ENCODE measurements at places on chromosomes 4 and X. TPM values are rescaled to one million over a fixed set of nuclear protein-coding genes. Genes with fewer than 3 reads are reported as not detected.

Gene CT45A3
- total RNA-seq: not detected

Gene CCDC158
- total RNA-seq: not detected

Gene ARHGAP6
- 0.30 TPM for total RNA-seq

Gene GRPEL1
- total RNA-seq: 55.8 TPM

Gene HTN1
- total RNA-seq: not detected

Gene RIPPLY1
- total RNA-seq: not detected

Gene ETDA
- not detected for total RNA-seq

Gene KCND1
- total RNA-seq: 5.6 TPM

Gene AWAT2
- not detected for total RNA-seq

Gene TMEM156
- total RNA-seq: 0.59 TPM

Gene ADAM29
- total RNA-seq: not detected

Gene TAF1
- 24.8 TPM for total RNA-seq

Gene DUX4
- total RNA-seq: not detected

Gene SLC39A8
- total RNA-seq: 5.6 TPM

Gene GYG2
- total RNA-seq: 16.3 TPM

Gene CCDC149
- 10.2 TPM for total RNA-seq

Gene NUDT11
- total RNA-seq: 12.7 TPM

Gene IL1RAPL1
- 0.16 TPM for total RNA-seq

Gene GPR143
- 1.8 TPM for total RNA-seq

Gene MAGEA2
- total RNA-seq: 6.1 TPM

Gene ARHGAP36
- total RNA-seq: not detected

Gene ITIH6
- total RNA-seq: not detected

Gene SLC9B1
- 0.36 TPM for total RNA-seq

Gene MMRN1
- total RNA-seq: 0.17 TPM

Gene ADH1A
- not detected for total RNA-seq

Gene CT83
- total RNA-seq: not detected

Gene CPZ
- total RNA-seq: 6.3 TPM

Gene HHIP
- total RNA-seq: 4.0 TPM

Gene SSX4
- not detected for total RNA-seq

Gene SLITRK2
- not detected for total RNA-seq

Gene PABPC1L2B
- not detected for total RNA-seq

Gene DCHS2
- 0.36 TPM for total RNA-seq

Gene FAM156B
- total RNA-seq: 19.4 TPM

Gene ASB12
- 0.16 TPM for total RNA-seq

Gene FGF5
- 2.1 TPM for total RNA-seq

Gene GAGE12C
- not detected for total RNA-seq

Gene NIPAL1
- total RNA-seq: 3.8 TPM

Gene CHIC1
- 11.9 TPM for total RNA-seq

Gene AFF2
- total RNA-seq: 8.9 TPM

Gene BGN
- 87.7 TPM for total RNA-seq

Gene ANKRD17
- total RNA-seq: 91.9 TPM

Gene MAGED4
- total RNA-seq: 96.3 TPM

Gene CC2D2A
- 14.0 TPM for total RNA-seq

Gene NCAPG
- 2.6 TPM for total RNA-seq

Gene TKTL2
- total RNA-seq: not detected

Gene JCHAIN
- total RNA-seq: not detected

Gene IL2RG
- 0.59 TPM for total RNA-seq

Gene ABCB7
- total RNA-seq: 18.0 TPM

Gene CXCL3
- total RNA-seq: 1.4 TPM

Gene TMEM144
- 5.6 TPM for total RNA-seq

Gene PRR32
- total RNA-seq: not detected

Gene KIF4A
- total RNA-seq: 1.7 TPM

Gene EGF
- total RNA-seq: 25.1 TPM

Gene TCP11X2
- total RNA-seq: not detected

Gene MAGEB17
- total RNA-seq: not detected

Gene LEF1
- total RNA-seq: 16.6 TPM

Gene SORBS2
- total RNA-seq: 97.4 TPM

Gene MAGEC1
- not detected for total RNA-seq

Gene RNF150
- 5.2 TPM for total RNA-seq
